ENCODE measurements at places on chromosomes 13 and 19. TPM values are rescaled to one million over a fixed set of nuclear protein-coding genes. Genes with fewer than 3 reads are reported as not detected.

GRCh38 chr13:26964278-26965250, 204.0 kb upstream of the GPR12 start:
- no peak for DNase-seq

GRCh38 chr19:7598180-7598579, 2.5 kb downstream of the CAMSAP3 start:
- no peak for DNase-seq

DNA sequence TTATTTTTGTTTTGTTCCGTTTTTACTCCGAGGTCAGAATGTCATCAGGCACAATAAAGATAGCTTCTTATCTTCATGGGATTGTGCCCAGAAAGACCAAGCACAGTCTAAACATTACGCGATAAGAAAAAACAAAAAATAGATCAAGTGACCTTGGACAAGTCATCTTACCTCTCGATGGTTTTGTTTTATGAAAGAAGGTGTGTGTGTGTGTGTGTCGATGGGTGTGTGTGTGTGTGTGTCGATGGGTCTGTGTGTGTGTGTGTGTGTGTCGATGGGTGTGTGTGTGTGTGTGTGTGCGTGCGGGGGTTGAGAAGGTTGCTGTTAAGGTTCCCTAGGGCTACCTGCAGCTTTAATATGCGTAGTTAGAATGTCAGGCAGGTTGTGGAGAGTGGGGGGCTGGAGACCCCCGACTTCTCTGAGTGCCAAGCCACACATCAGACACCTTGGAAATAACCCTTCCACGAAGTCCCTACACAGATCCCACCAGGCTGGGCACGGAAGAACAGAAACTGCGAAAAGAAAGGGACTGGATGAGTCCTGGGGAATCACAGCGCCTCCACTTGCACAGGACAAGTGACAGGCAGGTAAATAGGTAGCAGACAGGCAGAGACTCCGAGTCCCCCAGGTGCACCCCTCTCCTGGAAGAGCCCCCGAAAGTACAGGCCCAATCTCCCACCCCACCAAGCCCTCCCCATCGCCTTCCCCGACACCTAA, 458 bp upstream of the ATP8A2 start:
- DNase-seq: no peak

DNA sequence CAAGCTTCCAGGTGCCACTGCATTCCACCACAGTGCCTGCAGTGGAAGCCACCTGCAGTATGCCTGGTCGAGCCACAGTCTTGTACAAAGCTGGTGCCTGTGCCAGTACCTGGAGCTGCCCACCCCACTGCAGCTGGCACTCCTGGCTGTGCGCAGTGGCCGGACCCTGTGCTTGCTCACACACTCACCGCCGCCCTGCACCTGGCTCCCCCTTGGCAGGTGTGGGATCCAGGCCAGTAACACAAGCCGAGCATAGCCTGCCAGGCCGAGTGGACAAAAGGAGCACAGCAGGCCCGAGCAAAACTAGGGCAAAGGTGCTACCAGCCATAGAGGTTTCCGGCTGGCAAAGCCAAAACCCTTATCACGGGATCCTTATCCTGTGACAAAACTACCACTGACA, 18.5 kb downstream of the UGGT2 start:
- no peak for DNase-seq

- DNase-seq: peak; percentile 5
Measured at GRCh38 chr13:26255115-26255514, 1.2 kb downstream of the CDK8 start.

DNA sequence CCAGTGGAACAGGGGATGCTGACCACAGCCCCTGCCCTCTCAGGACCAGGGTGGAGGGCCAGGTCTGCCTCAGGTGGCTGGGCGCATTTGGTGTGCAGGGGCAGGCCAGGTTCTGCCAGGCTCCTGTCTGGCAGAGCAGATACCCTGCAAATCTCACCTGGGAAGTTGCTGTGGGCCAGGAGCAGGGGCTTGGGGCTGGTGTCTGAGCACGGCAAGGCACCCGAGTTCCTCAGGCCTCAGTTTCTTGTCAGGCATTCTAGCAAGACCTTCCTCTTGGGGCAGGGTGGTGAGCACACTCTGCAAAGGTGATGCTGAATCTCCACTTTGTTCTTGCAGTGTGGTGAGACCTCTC, 1.1 kb downstream of the CRTC1 start:
- DNase-seq: no peak

- no peak for DNase-seq
Measured at GRCh38 chr19:32350471-32350865, 5.1 kb downstream of the ZNF507 start.

The ZNF850 gene
- polyA plus RNA-seq: 1.3 TPM

DNA sequence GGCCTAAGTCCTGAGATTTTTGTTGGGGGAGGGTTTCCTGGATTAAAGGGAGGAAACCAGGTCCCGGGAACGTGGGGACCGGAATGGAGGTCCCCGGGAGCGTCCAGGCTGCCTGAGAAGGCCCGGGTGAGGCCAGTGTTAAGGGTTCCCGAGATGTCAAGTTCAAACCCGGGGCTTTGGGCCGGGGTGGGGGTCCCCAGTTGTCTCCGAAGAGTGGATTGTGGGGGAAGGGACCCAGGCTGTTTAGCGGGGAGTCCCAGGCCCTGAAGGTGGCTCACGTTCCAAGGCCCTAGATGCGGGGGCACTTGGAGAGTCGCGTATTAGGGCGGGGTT, 262 bp downstream of the COX7A1 start:
- DNase-seq: no peak

GRCh38 chr19:8571006-8571411, 6.2 kb downstream of the MYO1F start:
- no peak for DNase-seq

DNA sequence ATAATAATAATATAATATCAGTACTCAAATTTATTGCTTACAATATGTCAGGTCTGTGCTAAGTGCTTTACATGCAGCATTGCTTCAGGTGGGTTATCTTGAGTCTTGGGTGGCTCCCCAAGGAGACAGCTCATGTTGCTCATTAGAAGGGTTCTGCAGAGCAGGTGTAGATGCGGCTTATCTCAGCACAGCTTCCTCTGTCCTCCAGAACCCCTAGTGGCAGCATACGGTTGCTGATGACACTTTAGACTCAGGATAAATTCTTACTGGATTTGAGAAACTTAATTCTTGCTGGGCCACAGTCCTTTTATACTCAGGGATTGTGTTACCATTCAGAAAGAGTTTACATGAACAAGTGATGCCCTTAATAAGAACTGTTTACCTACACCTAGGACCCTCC, 8.9 kb downstream of the COG3 start:
- DNase-seq: no peak

DNA sequence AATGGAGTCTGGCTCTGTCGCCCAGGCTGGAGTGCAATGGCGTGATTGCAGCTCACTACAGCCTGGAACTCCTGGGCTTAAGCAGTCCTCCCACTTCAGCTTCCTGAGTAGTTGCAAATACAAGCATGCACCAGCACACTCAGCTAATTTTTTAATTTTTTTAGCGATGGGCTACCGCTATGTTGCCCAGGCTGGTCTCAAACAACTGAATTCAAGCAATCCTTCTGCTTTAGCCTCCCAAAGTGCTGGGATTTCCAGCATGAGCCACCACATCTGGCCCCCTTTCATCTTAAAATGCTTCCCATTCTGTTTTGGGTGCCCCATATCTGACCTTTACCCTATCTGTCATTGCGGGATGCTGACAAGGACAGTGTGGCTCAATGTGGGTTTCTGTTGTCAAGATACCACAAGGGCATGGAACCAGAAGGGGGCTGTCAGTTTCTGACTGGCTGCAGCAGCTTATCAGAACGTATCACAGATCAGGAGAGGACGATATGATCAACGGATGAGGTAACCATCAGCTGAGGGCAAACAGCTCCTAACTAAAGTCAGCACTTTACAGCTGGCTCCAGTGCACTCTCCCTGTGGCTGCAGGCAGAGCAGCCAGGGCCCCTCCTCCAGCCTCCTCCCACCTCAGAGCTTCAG, 32.4 kb downstream of the GPR42 start:
- DNase-seq: no peak

GRCh38 chr19:1974381-1975161, 33.6 kb downstream of the CSNK1G2 start:
- DNase-seq: no peak

- DNase-seq: no peak
Measured at GRCh38 chr19:7928741-7929701, 3.1 kb upstream of the CTXN1 start.

GRCh38 chr13:105814219-105814901, 721.1 kb downstream of the EFNB2 start:
- DNase-seq: no peak

The ZNF709 gene
- 3.5 TPM for polyA plus RNA-seq

The CSNK1G2 gene
- 42.8 TPM for polyA plus RNA-seq

The C5AR1 gene
- 2.9 TPM for polyA plus RNA-seq

The FGF9 gene
- 14.3 TPM for polyA plus RNA-seq

DNA sequence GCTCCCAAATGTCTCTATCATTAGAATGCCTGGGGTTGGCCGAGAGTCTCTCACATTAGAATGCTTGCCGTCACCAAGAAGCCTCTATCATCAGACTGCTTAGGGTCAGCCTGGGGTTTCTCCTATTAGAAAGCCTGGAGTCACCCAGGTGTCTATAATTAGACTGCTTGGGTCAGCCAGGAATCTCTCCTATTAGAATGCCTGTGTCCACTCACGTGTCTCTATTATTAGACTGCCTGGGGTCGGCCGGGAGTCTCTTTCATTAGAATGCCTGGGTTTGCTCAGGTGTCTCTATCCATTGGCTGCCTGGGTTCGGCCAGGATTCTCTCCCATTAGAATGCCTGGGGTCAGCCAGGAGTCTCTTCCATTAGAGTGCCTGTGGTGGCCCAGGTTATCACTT, 1453.1 kb downstream of the UQCRFS1 start:
- no peak for DNase-seq

The C13orf42 gene
- 0.06 TPM for polyA plus RNA-seq

The HSPBP1 gene
- 30.6 TPM for polyA plus RNA-seq

The UPK1A gene
- polyA plus RNA-seq: 0.32 TPM

GRCh38 chr13:20340759-20341171, 108.6 kb upstream of the GJB6 start:
- no peak for DNase-seq

DNA sequence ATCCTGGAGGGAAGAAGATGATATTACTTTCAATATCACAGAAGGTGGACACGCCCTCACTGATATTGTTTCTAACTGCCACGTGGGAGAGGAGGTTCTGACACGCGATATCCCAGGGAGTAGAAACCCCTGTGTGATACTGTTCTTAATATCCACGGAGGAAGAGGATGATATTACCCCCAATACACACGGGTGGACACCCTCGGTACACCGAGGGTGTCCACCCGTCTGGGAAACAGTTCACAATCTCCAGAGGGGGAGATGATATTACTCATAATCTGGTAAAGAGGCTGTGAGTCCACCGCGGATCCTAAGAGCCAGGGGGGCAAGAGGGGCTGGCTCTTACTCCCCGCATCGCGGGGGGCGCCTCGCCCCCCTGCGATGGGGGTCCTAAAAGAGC, 29.7 kb upstream of the RGCC start:
- DNase-seq: no peak

The PNMA8C gene
- 0.45 TPM for polyA plus RNA-seq

DNA sequence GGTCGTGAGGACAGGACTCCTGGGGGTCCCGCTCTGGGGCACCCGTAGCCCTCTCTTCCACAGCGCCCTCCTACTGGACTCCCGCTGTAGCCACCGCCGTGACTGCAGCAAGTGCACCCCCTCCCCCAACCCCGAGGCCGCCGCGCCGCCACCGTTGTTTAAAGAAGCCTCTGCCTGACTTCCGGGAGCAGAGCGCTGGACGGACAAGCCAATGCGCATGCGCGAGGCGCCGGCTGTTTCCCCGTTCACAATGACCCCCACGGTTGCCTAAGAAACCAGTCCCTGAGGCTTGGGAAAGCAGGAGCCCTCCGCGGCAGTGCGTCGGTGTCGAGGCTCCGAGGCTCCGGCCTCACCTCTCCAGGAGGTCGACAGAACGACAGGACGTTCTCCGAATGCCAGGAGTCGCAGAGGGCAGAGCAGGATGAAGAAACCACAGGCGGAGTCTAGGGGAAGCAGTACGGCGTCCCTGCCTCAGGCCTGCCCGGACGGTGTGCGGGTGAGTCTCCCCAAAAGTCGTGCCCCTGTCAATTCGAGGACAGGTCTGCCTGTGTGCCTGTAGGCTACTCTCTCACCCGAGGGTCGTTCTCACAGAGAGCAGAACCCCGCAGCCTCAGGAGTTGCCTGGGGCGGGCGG, 70.5 kb upstream of the ZNF420 start:
- DNase-seq: peak; percentile 75

GRCh38 chr13:42320375-42320787, 48.4 kb downstream of the AKAP11 start:
- no peak for DNase-seq

DNA sequence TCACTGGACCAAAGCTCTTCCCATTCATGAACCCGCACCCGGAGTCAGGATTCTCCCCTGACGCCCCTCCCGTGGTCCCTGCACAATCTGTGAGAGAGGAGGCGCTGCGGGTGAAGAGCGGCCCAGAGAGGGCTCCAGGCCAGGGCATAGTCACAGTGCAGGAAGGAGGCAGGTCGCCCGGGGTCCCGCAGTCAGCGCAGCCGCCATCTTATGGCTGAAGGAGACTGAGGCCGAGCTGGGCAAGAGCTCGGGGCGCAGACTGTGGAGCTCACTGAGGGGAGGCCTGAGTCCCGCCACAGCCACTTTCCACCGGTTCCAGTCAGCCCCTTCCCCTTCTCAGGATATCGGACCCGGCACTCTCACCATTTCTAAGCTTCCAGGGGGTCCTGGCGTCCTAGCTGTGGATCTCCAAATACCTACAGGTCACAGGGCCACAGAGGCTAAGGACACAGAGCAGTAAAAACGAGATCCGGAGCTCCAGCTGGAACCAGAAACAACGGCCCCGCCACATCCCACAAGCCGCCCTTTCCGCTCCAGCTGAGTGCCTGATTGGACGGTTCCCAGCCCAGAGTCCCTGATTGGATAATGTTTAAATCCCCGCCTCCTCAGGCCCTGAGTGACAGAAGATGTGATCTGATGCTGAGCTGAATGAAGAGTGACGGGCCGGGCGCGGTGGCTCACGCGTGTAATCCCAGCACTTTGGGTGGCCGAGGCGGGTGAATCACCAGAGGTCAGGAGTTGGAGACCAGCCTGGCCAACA, at the start of gene ZNF99:
Gene ZNF99, minus strand, starts transcription at position 501 of the 760 bp plus-strand sequence. Its CDS starts 135 bp downstream, at position 366.
- peak; percentile 70 for DNase-seq

The ZNF558 gene
- 26.7 TPM for polyA plus RNA-seq

DNA sequence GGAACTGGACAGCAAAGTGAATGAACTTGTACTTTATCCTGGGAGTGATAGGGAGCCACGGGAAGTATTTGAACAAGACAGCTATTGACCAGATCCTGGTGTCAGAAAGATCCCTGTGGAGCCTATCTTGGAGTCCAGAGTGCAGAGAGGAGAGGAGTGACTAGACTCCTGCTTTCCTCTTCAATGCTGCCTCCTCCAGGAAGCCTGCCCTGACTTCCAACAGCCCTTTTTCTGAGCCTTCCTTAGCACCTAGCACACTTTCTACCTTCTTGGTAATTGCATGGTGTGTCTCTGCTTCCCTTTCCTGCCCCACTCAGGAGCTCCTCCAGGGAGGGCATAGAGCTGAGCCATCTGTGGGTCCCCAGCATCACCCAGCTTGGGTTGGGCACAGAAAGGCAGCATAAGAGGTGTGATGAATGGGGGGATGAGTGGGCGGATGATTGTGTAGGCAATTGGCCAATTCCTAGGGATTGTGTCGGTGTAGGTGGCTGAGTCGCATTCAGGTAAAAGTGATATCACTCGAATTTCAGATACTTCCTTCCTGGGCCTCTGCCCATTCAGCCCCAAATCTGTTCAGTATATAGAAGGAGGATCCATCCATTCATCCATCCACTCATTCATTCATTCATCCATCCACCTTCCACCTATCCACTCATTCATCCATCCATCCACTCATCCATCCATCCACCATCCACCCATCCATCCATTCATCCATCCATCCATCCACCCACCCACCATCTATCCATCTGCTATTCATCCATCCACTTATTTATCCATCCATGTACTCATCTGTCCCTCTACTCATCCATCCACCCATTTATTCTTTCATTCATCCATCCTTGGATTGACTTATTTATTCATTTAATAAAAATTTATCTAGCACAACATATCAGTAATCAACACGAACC, 26.9 kb downstream of the CYP4F22 start:
- DNase-seq: no peak

Data from hindlimb muscle (tissue), 1 donor.